ENCODE measurements at places on chromosomes 2 and 18.

DNA sequence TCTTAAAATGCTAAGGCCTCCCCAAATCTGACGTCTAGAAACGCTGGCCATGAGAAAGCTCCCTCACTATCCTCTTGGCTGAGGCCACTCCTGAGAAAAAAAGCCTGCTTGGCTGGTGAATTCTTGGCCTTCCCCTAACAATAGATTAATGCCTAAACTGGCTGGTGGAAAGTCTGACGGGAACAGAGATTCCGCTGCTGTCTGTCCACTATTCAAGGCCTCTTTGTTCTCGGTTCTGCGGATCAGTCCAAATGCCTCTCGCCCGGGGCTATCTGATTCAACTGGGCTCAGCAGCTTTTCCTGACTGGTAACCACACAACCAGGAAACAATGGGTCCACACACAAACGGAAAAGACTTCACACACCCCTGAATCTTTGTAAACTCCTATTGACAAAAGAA lies 27.2 kb downstream of the PXDN start:
- no peak for DNase-seq

GRCh38 chr18:62264984-62265383 lies 60.1 kb upstream of the TNFRSF11A start:
- no peak for DNase-seq

- no peak for DNase-seq
These were observed 237.5 kb downstream of the ZBTB7C start for GRCh38 chr18:48171490-48172188.

- DNase-seq = peak; percentile 77
These were observed 137.1 kb upstream of the CCDC68 start for GRCh38 chr18:55096263-55096951.

DNA sequence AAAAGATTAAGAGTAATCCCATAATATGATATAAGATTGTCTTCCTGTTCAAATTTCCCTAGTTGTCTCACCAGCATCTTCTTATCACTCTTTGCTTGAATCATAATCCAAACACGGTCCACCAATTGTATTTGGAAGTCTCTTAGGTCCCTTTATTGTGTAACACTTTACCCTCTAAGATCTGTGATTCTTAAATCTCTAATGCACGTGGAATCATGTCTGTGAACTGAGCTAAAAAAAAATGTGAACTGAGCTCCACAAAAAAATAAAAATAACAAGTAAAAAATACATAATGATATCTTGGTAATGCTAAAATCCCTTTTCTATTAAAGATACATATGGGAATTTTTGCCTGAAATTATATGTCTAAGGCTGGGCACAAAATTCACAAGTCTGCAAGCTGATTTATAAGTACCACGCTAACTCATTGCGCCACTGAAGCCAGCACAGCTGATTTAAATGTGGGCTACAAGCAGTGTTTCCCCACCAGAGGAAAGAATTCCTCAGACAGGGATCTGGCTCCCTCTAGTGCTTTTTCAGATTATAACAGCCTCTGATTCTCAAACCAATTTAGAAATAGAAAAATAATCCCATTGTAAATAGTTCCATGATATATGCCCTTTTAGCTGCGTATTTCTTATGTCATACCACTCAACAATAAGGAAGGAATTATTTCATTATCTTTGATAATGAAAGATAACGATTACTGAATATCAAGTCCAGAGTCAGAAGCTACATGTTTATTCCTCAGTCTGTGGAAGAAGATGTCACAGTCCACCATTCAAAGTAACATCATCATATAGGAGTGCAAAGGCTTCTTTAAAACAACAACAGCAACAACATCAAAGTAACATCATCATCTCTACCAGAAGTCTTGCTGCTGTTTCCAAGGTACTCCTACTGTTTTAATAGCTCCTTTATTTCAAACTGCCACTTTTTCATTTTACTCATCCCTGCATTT lies 22.9 kb downstream of the RBM43 start:
- peak; percentile 77 for DNase-seq

DNA sequence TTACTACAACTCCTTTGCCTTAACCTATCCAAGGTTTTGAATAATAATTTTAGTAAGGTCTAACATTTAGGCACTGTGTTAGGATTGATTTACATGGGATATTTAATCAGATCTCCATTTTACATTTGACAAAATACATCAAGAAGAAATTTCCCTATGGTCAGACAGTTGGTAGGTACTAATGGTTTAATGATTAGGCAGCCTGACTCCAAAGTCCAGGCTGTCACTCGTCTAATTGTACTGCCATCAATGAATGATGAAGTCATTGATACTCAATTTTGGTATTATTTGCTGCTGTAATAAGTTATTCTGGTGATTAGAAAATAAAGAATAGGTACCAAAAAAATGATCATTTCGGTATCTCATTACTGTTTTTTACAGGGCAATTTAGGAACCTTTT lies 14.1 kb downstream of the BBS5 start:
- no peak for DNase-seq

GRCh38 chr2:197097578-197098366 lies 171.3 kb upstream of the PGAP1 start:
- DNase-seq = no peak

GRCh38 chr18:13730481-13730880 lies 4.0 kb downstream of the RNMT start:
- no peak for DNase-seq

- DNase-seq = no peak
These were observed 119.1 kb downstream of the AQP4 start for GRCh38 chr18:26746398-26746797.

DNA sequence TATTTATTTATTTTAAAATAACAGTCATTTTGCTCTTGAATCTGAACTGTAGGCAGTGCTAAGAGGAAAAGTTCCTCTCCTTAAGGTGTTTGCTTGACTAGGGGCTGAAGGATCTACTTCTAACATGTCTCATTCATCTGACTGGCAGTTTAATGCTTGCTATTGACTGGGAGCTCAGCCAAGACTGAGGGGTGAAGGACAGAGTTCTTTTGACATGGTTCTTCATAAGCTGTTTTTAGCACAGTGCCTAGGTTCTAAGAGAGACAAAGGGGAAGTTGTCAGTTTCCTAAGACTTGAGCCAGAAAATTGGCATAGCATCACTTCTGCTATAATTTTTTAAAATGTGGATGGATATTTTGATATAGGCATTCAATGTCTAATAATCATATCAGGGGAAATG lies 73.0 kb downstream of the COMMD1 start:
- DNase-seq = no peak

DNA sequence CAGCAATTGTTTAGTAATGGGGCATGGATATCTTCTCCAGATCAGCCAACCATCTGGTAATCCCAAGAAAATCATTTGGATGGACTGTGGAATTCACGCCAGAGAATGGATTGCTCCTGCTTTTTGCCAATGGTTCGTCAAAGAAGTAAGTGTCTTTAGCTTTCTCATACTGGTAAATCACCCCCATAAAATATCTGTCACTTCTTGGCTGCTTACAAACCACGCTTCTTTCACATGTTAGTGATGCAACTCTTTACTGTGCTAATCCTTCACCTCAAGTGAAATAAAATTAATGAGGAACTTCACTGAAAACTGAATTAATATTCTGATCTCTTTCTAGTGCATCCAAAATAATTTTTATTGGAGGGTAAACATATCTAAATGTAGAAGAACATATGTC lies 18.9 kb downstream of the CPO start:
- DNase-seq = no peak

- DNase-seq = no peak
These were observed 102.2 kb downstream of the CDC42EP3 start for GRCh38 chr2:37569131-37569823.

- peak; percentile 44 for DNase-seq
These were observed 62.8 kb downstream of the EHD3 start for GRCh38 chr2:31296641-31297287.

- DNase-seq = peak; percentile 80
These were observed 153.9 kb upstream of the NDUFV2 start for GRCh38 chr18:8948471-8949149.

All from AG08395 (cell line).